CD4-positive, alpha-beta T cell treated with Interleukin-12 subunit alpha and Interleukin-12 subunit beta, for 1 hour (primary cell): ENCODE measurements at places on chromosomes 6 and 20.

DNA sequence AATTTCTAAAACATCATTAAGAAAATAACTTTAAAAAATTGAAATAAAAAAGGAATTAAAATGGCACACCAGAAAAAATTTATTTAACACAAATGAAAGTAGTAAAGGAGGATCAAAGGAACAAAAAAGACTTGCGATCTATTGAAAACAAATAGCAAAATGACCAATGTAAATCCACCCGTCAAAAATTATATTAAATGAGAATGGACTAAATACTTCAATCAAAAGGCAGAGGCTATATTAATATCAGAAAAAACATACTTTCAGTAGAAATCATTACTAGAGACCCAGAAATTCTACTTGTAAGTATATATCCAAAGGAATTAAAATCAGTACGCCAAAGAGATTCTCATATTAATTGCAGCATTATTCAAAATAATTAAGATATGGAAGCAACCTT lies 293.1 kb upstream of the SOX4 start:
- no peak for DNase-seq

DNA sequence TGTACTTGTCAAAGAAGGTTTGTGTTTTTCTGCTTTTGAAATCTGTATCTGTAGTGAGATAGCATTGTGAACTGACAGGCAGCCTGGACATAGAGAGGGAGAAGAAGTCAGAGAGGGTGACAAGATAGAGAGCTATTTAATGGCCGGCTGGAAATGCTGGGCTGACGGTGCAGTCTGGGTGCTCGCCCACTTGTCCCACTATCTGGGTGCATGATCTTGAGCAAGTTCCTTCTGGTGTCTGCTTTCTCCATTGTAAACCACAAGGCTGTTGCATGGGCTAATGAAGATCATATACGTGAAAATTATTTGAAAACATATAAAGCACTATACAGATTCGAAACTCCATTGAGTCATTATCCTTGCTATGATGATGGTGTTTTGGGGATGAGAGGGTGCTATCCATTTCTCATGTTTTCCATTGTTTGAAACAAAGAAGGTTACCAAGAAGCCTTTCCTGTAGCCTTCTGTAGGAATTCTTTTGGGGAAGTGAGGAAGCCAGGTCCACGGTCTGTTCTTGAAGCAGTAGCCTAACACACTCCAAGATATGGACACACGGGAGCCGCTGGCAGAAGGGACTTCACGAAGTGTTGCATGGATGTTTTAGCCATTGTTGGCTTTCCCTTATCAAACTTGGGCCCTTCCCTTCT lies 18.4 kb downstream of the CD83 start:
- DNase-seq: no peak

- no peak for DNase-seq
These were observed 602.3 kb upstream of the MMS22L start for GRCh38 chr6:97885325-97885724.

GRCh38 chr6:24824142-24824938 lies 25.6 kb upstream of the ARMH2 start:
- no peak for DNase-seq

DNA sequence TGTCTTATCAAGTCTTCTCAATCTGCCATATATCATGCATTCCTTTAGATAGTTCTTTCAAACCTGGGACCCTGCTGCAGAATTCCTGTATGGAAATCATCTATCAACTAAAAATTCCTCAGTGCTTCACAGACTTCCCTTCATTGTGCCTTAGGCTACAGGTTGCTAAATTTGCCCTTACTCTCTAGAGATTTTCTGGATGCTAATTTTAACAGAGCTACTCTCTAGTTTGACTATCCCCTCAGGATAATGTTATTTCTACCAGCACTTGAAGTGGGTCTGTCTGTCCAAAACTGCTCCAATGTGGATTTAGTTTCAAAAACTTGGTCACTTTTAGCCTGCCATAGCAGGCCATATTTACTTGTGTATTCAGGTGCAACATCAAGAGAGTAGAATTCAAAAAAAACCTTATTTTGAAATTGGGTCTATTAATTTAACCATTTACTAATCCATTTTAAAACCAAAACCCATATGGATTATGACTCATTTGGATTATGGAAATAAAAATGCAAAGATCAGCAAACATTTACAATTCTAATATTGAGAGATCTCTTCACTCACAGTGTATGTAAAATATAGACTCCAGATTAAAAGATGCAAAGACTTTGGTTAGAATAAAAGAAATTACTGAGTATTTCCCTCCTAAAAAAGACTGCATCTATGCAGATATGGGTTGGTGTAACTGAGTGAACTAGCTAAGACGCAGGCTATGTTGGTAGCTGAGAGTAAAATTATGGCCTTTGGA lies 13.9 kb upstream of the COX7A2 start:
- no peak for DNase-seq

DNA sequence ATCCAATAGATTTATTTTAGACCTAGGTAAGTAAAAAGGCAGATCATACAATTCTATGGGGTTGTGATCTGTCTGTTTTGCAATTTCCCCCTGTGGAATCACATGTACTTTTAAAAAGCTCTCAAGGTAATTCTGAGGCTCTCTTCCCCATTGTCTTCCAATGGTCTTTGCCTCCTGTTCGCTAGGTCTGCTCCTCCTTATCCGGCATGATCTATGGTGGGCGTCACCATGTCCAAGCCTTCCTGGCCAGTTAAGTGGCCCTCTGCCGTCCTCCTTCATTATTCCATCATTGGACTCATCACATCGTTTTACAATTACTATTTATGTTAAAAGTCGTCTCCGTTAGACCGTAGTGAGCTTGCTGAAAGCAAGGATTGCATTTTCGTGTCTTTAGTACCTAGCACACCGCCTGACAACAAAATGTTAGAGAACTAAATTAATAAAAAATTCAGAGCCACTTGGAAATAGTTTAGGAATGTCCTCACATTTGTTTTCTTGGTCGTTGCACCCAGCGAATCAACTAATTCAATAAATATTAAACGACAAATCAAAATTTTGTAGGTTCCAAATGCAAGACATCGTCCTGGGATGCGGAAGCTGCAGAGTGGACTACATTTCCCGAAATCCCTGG lies 2.2 kb upstream of the STXBP5 start:
- no peak for DNase-seq

- DNase-seq: peak; percentile 18
These were observed 124.9 kb upstream of the NRN1 start for GRCh38 chr6:6131492-6132109.

DNA sequence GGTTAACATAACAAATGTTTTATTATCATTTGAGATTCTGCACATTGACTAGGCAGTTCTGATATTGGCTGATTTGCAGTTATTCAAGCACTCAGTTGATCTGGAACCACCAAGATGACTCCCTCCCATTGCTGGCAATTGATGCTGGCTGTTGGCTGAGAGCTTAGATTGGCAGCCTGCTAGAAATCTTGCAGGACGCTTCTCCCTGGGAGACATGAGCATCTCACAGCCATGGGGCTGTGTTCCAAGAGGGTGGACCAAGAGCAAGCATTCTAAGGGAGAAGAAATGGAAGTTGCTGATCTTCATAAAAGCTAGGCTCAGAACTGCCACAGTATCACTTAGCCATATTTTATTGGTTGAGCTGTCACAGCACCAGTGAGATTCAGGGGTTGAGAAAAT lies 233.4 kb upstream of the ID4 start:
- DNase-seq: no peak

DNA sequence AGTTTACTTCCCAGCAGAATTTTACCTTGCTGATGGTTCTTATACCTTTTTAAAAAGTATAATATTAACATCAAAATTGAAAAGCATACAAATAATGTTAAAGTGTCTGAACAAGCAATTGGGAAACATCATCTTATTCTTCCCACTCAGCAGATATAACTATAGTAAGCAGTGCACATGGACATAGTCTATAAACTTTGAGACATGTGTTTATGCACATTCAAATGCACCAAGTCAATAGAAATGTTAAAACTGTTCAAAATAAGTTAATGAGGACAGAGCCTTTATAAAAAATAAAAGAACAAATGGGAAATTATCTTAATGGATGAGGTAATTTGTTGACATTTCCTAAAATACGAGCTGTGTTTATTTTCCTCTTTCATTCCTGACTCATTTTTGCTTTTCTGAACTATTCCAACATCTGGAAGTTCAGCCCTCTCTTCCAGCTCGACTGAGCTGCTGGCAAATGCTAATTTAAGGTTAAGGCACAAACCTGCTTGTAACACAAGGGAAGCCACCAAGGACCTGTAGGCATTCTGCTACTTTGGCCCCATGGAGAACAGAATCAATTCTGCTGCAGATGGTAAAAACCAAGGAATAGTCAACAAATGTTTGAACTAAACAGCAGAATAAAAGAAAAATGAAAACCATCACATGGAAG lies 110.3 kb upstream of the MAP3K4 start:
- DNase-seq: no peak

GRCh38 chr6:16437984-16438383 lies 199.6 kb downstream of the GMPR start:
- peak; percentile 63 for DNase-seq

GRCh38 chr6:83132121-83132520 lies 60.9 kb downstream of the PGM3 start:
- DNase-seq: no peak

DNA sequence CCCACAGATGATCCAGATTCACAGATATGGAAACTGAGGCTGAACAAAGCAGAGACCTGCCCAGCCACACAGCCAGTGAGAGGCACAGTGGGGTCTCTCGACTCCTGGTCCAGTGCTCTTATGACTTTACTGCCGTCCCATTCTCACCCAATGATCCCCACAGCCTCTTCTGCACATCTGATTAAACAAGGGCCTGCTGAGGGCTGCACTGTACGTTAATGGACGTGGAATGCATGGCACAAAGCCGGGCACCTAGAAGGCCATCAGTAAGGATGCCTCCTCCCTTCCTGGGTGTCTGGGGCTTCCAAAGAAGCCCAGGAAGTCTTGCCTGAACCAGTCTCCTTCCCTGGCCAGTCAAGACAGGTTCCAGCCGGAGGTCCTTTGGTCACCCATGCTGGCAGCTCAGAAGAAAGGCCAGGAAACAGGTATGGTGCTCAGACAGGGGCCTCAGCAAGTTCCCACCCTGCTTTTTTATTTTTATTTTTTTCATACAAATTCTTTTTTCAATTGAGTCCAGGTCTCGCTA lies 3.8 kb downstream of the TFEB start:
- no peak for DNase-seq
